Stimulated activated CD4-positive, alpha-beta T cell treated with anti-CD3 and anti-CD28 coated beads, TNF-alpha, amount 100 ng/mL, for 1 hour (primary cell): ENCODE measurements at places on chromosomes 11 and 22.

- DNase-seq, result no peak
Observed at GRCh38 chr11:112543390-112543789, 282.7 kb upstream of the PLET1 start.

GRCh38 chr11:3215346-3216026, 3.1 kb downstream of the MRGPRG start:
- no peak for DNase-seq

- no peak for DNase-seq
Observed at GRCh38 chr11:96112192-96113128, 188.6 kb upstream of the MTMR2 start.

GRCh38 chr11:4025248-4025966, 69.2 kb upstream of the RRM1 start:
- DNase-seq, result no peak

- DNase-seq, result no peak
Observed at GRCh38 chr11:74839971-74840370, 91.3 kb downstream of the RNF169 start.

GRCh38 chr11:72618803-72619202, 55.4 kb downstream of the PDE2A start:
- no peak for DNase-seq
